Amniotic epithelial cell (primary cell): ENCODE measurements at places on chromosomes 7 and 10.

GRCh38 chr7:45687721-45688120 lies 113.6 kb downstream of the ADCY1 start:
- DNase-seq: no peak

DNA sequence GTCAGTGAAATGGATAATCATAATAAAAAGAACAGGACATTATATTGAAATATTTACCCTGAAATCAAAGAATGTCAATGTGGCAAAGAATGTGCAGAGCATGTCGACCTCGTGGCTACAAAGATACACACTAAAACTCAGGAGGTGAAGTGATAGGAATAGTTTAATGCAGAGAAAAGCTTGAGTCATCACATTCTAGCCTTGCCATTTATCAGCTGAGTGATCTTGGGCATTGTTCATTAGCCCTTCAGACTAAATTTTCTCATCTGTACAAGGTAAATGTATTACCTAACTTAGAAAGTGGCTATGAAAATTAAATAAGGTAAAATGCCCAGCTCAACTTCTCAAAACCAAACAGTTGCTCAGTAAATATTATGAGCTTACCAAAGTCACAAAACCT lies 22.6 kb downstream of the CALCR start:
- no peak for DNase-seq

- DNase-seq: no peak
Observed at GRCh38 chr7:98551611-98552273, 65.3 kb upstream of the NPTX2 start.

DNA sequence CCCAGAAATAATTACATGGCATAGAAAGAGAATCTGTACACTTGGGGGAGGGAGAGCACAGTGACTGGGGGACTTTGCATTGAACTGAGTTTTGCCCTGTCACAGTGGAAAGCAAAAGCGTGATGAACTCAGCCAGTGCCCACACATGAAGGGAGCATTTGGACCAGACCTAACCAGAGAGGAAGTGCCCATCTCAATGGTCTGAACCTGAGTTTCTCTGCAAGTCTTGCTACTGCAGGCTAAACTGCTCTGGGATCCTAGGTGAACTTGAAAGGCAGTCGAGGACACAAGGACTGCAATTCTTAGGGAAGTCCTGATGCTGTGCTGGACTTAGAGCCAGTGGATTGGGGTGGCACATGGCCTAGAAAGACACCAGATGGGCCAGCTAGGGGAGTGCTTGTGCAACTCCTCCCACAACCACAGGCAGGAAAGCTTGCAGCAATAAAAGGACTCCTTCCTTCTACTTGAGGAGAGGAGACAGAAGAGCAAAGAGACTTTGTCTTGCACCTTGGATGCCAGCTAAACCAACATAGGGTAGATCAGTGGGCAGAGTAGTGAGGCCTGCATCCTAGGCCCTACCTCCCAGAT lies 259.0 kb downstream of the GRM8 start:
- DNase-seq: no peak

- DNase-seq: no peak
Observed at GRCh38 chr7:153193144-153193595, 433.6 kb downstream of the ACTR3B start.

GRCh38 chr7:154776350-154776749 lies 226.6 kb downstream of the PAXIP1 start:
- DNase-seq: no peak

GRCh38 chr10:70362328-70362727 lies 20.1 kb downstream of the LRRC20 start:
- DNase-seq: no peak

GRCh38 chr7:121032645-121033460 lies 44.3 kb downstream of the CPED1 start:
- peak; percentile 20 for DNase-seq

GRCh38 chr10:70775679-70776454 lies 9.3 kb downstream of the TBATA start:
- no peak for DNase-seq

GRCh38 chr7:37065779-37066271 lies 341.5 kb upstream of the AOAH start:
- peak; percentile 57 for DNase-seq

- peak; percentile 26 for DNase-seq
Observed at GRCh38 chr7:119802147-119802546, 470.8 kb upstream of the KCND2 start.

GRCh38 chr7:28626624-28627262 lies 214.4 kb downstream of the CREB5 start:
- peak; percentile 47 for DNase-seq

- no peak for DNase-seq
Observed at GRCh38 chr10:87064651-87065050, 30.0 kb downstream of the GLUD1 start.

DNA sequence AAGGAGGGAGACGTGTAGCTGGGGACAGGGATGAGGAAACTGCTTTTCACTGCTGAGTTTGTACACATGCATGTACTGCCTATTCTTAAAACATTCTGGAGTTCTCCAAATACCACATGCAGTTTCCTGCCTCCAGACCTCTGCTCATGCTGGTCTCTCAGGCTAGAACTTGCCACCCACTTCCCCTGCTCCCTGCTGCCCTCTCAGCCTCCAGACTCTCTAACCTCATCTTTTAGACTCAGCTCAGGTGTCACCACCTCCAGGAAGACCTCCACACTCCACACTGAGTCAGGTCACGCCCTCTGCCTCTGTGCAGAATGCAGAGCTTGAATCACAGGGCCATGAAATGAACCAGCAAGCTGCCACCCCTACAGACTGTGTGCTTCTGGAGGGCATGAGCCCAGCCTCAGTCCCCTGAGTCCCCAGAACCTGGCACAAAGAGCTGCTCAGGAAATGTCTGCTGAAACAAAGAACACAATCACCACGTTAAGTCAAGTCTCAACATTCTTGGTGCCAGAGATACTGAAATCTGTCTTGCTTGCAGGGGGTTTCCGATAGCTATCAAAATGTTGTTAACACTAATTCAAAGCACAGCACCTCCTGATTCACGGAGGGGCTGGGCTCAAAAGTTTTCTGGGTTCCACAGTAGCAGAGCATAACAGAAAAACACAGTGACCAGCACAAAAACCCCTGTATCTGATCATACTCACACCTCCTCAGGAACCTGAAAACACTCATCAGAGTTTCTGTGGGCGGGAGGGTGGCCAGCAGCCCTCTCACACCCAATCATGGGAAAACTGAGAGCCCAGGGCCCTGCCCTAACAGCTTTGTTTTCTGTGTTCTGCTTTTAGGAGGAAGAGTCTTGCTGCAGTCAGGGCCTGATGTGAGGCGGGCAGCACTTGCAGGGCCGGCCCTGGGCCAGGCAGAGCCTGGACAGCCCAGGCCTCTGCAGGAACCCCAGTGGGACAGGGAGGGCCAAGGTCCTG lies 21.1 kb downstream of the FAM53B start:
- no peak for DNase-seq

- no peak for DNase-seq
Observed at GRCh38 chr7:45589915-45590678, 15.9 kb downstream of the ADCY1 start.

- no peak for DNase-seq
Observed at GRCh38 chr10:33889371-33889770, 554.9 kb upstream of the NRP1 start.

- DNase-seq: no peak
Observed at GRCh38 chr7:136251826-136252225, 274.7 kb upstream of the MTPN start.
